HS-27A (cell line): ENCODE measurements at places on chromosomes 2 and 18.

DNA sequence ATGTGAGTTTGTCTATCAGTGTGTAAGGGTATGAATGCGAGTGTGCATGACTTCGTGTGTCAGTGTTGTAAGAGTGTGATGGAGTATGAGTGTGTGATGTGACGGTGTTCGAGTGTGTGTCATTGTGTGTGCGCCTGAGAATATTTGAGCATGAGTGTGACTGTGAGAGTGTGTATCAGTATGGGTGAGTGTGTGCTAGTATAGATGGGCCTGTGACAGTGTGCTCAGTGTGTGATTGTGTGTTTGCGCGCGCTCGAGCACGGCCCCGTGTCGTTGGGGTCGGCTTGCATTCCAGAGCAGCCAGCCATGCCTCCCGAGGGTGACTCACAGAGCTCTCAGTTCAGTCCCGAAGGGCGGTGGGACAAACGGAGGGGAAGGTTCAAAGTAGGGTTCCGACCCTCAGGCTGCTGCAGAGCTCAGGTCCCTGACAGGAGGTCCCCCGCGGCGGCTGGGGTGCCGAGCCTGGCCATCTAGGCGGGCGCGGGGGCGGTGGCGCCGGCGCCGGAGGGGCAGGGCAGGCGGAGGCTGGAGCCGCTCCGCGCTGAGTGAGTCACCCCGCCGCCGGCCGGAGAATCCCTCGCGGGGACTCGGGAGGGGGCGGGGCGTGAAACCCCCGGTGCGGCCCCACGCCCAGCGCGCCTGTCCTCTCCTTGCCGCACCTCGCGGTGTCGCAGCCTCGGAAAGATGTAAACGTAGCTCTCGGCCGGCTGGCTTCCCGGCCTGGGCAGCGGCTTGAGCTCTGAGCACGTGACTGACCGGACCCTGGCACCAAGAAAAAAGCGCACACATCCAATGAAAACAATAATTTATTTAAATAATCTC is 3.8 kb downstream of the DLX2 start:
- no peak for DNase-seq

DNA sequence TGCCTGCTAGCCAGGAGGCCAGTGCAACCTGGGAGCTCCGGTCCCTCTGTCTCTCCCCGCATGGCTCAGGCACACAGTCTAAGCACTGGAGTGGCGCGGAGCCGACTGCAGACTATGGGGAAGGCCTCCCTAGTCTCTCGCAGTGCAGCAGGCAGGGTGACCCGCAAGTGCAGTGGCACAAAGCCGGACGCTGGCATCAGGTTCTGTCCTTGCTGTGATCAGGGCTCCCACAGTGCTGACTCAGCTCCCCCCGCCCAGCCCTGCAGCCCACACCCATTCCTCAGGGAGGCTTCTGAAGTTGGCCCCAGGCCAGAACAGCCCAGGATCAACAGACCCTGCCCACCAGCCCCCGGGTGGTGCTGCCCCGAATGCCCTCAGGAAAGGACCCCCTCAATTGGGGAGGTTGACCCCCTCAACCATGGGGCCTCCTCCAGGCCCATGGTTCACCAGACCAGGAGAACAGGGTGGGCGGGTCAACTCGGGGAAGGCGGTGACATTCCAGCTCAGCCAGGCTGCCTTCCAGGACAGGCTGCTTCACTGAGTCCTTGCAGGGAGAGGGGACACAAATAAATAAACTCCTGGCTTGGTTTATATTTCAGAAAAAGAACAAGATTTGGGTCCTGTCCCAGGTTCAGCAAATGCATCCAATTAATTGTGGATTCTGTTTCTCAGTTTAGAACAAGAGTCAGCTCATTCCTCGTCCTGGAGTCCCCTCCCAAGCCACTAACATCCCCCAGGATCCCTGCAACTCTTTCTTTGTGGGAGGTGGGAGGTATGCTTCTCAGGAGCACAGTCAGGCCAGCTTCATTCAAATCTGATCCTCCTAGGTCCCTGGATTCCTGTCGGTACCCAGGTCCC is 12.2 kb downstream of the BIN1 start:
- peak; percentile 61 for DNase-seq

DNA sequence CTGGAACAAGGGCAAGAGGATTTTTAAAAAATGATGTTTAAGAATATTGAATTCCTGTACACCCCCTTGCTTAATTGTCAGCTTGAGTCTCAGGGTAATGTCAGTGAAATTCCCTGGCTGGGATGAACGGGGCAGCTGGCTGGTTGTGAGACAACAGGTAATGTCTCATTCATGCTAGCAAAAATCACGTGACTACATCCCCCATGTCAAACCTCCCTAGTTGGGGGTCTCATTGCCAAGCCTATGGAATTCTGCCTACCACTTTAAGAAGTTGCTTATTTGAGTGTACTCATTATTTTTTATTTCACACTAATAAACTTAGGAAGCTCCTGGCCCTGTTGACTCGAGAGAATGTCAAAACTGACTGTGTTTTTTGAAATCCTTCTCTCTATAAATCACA is 218.3 kb downstream of the ICOS start:
- DNase-seq = no peak

DNA sequence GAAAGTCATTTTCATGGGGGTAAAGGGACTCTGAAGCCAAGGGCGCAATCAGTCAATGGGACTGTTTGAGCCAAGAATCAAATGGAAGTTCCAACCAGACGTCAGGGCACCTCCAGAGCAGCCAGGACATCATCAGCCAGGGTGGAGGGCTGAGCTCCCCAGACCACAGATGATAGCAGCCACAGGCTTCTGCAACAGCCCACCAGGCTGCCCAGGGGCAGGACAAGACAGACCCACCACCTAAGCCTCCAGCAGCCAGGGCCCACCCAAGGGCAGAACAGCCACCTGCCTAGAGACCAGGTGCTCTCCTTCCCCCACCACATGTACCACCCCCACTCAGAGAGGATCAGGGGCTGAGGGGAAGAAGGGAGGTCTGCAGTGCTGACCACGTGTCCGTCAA is 53.8 kb upstream of the SLC66A3 start:
- no peak for DNase-seq

DNA sequence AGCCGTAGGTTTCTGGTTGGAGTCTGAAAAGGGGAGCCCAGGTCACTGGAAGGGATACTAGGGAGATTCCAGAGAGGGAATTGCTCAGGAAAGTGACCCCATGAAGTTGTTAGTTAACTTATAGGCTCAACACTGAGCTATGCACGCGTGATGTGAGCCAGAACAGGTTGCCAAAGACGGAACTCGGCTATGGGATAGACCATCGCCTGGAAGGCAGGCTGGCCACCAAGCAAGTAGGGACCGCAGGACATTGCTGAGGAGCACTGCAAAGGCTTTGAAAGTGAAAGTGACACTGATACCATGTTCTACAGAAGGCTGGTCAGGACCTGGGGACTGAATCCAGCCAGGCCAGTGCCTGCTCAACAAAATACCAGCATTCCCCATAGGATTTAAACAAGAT is 7.3 kb downstream of the FARP2 start:
- DNase-seq = no peak

GRCh38 chr2:189024901-189025618 is 50.9 kb downstream of the COL3A1 start:
- DNase-seq = no peak

GRCh38 chr2:168920504-168921157 is 19.5 kb downstream of the G6PC2 start:
- DNase-seq = no peak

GRCh38 chr18:79516441-79516931 is 120.8 kb downstream of the NFATC1 start:
- DNase-seq = no peak

DNA sequence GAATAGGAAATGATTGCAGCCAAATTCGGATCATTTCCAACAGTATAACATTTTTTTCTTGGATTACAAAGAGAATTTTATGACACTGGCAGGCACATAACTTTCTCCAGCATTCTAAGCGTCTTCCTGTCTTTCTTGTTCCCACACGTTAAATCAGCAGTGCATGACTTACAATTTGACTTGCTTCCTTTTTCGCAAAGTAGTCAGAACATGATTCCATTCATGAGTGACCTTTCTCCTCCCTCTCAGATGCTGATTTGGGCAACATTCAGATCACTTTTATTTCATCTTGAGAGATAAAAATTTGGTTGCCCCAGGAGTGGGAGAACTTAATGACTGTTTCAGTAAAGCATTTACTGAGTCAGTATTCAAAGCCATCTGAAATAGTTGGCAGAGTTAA is 858.7 kb upstream of the ACVR2A start:
- DNase-seq = no peak

DNA sequence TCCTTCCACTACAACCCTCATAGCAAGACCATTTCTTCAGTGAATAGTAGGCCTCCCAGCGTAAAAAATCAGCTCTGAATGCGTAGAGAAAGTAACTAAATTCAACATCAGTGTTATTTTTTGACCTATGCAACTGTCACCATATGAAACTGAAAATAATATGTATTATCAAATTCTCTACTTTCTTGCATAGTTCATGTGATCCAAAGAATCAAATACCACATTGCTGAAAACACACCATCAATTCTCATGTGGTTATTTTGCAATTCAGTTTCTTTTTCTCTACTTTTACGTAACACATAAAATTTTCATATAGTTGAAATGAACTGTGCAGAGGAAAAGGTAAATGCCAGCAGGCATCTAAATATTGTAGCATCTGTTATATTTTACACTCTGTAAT is 208.5 kb upstream of the SPOPL start:
- no peak for DNase-seq

- DNase-seq = no peak
Measured at GRCh38 chr2:233081232-233081730, 21.1 kb downstream of the INPP5D start.

DNA sequence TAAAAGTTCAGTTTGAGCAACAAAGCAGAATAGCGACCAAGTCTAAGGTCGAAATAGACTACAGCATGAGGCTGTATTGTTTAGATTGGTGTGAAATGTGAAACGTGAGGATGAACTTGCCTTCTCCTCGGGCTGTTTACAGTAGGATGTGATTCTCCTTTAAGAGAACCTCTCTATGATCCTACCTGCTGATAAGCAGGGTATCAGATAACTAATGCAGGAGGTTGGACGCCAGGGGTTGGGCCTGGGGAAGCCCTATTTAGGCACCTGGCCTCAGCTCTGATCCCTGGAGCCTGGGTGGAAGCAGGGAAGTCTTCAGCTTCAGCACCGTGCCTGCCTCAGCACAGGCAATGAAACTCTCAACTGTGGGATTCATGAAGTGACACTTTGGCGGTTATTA is 11.4 kb downstream of the CRYGD start:
- no peak for DNase-seq

- DNase-seq = no peak
Measured at GRCh38 chr18:9684881-9685614, 23.1 kb upstream of the RAB31 start.

- no peak for DNase-seq
Measured at GRCh38 chr2:190478572-190479195, 55.8 kb downstream of the NEMP2 start.

DNA sequence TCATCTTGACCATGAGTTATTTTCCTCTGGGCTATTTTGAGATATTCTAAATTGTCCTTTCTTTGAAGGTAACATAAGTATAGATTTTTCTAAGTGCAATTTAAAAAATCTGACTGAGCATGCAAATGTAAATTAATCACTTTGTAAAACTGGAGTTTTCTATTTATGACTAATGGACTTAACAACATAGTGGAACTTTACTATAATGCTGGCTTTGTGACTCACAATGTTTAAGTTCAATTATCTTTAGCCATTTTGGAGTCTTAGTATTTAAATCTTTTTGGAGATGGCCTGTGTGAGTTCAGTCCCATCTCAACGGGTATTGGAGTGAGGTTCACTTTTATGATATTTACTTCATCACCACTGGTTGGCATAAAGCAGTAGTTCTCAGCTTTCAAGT is 35.2 kb upstream of the NOSTRIN start:
- DNase-seq = no peak

GRCh38 chr2:64852771-64853241 is 136.4 kb upstream of the SLC1A4 start:
- no peak for DNase-seq

DNA sequence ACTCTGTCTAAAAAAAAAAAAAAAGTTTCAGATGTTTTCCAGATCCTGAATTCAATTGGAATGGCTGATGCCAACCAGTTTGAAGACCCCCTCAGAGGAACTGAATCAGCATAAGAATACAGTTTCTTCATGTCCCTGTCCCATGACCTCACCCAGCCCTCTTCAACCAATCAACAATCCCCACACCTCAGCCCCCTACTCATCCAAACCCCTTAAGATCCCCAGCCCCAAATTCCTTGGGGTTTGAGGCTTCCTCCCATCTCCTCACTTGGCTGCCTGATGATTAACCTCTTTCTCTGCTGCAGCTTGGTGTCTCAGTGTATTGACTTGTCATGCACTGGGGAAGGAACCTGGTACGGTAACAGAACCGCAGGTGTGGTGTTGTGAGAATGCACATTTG is 97.6 kb upstream of the CABLES1 start:
- no peak for DNase-seq

DNA sequence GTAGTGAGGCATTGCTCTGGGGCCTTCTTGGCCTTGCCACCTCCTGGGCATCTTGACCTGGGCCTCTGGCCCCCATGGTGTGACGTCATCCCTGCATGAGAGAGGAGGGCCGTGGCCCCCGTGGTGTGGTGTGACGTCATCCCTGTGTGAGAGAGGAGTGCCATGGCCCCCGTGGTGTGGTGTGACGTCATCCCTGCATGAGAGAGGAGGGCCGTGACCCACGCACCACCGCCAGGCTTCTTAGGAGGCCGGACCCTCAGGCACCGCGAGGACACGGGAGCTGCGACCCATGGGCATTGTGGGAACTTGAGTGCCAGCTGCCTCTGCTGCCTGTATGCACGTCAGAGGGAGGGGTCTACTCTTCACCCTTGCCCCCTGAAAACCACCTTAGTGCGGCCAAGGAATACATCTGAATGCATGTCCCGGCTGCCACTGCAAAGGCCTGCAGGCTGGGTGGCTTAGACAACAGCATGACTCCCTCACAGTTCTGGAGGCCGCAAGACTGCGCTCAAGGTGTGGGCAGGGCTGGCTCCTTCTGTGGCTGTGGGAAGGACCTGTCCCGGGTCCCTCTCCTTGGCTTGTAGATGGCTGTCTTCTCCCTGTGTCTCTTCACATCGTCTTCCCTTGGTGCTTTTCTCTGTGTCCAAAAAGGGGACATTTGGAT is 20.8 kb upstream of the OTOS start:
- DNase-seq = no peak

DNA sequence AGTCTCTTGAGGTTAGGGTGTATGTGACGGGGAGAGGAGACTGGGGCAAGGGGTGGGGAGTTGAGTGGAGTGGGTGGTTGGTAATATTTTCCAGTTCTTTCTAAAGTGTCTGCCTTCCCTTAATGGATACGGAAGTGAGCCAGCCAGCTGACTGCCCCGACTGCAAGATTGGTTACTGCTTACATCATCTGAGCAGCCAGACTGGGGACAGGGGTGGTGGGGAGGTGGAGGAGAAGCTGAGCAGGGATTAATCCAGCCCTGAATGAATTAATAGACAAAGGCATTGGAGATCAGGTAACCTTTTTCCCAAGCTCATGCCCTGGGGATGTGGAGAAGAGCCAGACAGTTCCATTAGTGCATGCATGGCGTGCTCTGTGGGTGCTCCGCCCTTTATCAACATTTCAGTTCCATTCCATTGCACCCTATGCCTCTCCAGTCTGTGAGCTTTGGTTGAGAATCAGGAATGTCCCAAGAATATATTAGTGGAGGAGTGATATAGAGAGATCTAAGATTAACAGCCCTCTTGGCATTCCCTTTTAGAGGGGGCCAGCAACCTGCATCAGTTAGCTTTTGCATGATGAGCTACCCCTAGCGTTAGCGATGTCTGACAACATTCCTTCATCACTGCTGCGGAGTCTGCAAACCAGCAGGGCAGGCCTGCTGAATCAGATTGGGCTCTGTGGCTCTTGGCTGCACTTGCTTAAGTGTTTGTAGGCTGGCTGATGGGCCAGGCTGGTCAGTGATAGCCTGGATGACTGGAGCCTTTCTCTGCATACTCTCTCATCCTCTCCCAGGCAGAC is 67.4 kb downstream of the TNP1 start:
- DNase-seq = no peak
